ENCODE measurements at places on chromosomes 7 and 10.

DNA sequence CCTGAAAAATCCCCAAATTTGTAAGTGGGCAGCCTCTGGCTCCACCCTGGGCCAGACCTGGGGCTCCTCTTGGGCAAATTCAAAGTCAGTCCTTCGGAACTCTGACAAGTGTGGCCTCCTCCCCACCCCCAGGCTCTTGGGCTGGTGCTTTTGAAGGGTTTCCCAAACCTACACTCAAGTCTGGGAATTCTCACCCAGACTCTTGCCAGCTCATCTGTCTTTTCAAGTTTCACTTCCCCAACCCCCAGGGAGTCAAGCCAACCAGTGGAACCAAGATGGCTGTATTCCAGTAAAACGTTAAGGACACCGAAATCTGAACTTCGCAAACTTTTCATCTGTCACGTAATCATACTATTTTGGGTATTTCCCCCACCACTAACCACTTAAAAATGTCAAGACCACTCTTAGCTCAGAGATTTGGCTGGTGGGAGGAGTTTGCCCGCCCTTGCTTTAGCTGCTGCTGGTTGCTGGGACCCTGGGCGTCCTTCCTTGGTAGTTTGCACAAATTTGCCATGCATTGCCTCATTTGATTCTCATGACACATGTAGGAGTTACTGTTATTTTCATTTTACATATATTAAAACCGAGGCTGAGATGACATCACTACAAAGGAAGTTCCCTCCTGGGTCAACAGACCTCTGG lies 1.7 kb upstream of the MYO1G start:
- no peak for DNase-seq

DNA sequence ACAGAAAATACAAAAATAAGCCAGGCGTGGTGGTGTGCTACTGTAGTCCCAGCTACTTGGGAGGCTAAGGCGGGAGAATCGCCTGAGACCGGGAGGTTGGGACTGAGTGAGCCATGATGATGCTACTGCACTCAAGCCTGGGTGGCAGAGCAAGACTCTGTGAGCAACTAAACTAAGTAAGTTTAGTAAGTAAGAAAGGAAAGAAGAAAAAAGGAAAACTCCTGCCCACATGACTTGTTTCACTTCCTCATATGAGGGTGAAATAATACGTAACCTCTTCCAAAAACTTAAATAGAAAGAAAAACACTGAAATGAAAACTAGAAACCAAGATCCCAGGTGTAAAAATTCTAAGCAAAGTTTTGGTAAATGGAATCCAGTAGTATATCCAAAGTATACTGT lies 79.6 kb downstream of the LARP4B start:
- no peak for DNase-seq

GRCh38 chr7:133344275-133344674 lies 91.4 kb downstream of the EXOC4 start:
- no peak for DNase-seq

DNA sequence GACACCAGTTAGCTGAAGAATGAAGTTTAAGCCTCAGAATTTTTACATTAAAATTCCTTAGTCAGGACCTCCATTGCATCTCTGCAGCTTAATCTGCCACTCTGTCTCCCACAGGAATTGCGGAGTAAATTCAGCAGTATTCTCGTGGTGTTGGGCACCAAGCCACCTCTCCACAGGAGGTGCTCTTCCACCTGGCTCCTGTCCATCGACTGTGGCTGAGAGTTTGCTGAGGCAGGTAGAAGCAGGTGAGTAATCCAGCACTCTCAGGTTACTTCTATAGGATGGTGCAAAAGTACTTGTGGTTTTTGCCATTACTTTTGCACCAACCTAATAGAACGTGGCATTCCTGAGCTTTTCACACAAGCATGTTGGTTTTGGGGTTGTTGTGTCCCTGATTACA lies 134.1 kb downstream of the GFRA1 start:
- no peak for DNase-seq

DNA sequence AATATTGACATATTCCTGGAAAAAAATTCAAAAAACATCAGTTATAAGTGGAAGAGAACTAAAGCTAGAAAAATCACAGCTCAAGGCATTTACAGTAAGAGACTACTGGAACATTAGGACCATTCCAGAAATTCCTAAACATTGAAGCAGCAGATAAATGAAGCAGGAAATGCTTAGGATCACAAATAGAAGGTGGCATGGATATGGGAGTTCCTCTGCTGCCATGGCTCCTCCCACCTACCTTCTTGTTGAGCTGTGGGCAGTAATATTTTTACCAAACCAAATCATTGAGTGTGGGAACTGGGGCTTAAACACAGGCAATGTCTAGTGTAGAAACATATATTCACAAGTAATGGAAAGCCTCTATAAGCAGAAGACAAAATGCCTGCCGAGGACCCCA lies 292.8 kb downstream of the ANKRD7 start:
- no peak for DNase-seq
